ENCODE measurements at places on chromosomes 7 and 10.
A peak's percentile ranks its signal among the peaks of the same experiment; 100 is the strongest.

- no peak for DNase-seq
These were observed 43.6 kb downstream of the TET1 start for GRCh38 chr10:68603766-68604165.

DNA sequence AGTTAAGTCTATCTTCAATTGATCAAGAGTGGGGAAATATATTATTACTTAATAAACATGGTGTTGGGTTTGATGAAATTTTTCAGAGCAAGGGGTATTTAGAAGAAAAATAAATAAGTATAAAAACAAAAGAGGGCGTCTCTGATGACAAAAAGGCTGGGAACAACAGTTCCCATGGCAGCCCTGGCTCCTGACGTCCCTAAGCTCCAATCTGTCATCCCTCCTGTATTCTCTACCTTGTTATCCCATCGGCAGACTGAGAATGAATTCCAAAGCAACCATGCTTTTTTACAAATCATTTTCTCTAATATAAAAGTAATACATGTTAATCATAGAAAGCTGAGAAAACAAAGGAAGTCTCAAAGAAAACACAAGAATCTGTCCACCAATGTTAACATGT is 55.5 kb downstream of the SORBS1 start:
- peak; percentile 78 for DNase-seq

DNA sequence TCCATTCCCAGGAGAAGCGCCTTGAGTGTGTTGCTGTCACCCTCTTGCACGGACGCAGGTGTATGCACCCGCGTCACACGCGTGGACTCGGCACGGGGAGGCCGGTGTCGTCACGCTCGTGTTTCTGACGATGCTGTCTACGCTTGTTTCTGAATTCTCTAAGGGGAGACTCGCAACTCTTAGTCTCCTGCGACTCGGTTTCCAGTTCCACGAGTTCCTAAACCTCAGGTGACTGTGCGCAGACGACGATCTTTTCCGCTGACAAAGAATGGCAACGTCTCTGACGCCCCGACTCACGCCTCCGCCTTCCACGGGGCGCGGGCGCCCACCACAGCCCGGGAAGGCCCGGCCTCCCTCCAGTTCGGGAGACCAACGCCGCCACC is 579 bp downstream of the IDI1 start:
- DNase-seq: peak; percentile 30

DNA sequence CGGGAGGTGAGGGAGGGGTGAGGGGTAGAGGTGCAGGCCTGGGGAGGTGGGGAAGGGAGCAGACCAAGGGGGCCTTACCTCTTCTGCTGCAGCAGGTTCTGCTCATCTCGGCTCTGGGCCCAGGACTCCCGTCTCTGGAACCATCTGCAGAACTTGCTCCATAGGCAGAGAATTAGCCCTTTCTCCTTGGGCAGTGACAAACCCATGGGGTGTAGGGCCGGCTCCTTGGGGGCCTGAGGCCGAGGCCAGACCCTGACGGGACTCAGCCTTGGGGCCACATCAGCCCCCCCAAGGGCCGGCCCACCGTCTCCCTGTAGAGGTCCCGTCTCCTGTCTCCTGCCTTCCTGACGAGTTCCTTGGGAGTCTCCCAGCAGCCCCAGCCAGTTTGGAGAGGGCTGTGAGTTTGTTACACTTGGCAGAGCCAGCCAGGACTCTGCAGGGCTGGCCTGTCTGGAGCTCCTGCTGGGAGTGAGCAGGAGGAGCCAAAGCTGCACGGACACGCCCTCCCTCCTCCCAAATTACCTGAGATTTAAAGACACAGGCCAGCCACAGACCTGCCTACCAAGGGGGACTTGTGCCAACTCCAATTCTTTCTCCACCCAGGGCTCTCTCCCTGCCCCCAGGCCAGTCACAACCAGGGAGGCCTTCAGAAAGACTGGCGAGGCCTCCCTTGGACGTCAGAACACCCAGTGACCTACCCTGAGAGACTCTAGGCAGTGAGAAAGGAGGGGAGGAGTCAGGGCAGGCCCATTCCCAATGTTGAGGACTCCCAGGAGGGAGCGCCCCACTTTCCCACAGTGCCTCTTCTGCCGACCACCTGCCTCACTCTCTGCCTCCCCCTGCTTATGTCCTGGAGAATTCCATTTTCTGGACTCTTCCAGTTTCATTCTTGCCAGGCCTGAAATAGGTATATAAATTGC is at the start of gene TRPV6:
Gene TRPV6 (minus strand): TSS at position 435 of the 920 bp plus-strand sequence.
- DNase-seq: peak; percentile 50

DNA sequence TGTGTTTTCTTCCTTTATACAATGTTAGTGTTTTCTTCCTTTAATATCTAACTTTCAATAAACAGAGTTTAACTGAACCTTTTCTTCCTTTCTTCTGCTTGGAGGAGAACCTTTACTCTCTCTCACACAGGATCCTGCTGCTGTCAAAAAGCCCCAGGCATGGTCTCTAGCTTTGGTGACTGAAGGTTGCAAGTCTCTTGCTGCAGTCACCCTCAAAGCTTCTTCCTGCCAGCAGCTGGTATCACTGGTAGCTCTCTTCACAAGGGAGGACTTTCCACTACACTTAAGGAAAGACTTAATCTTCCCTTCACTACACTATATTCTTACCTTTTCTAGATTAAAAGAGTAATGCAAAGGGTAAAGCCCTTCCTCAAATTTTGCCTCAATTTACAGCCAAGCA is 153.4 kb downstream of the SGMS1 start:
- no peak for DNase-seq

GRCh38 chr10:79353726-79354125 is 6.5 kb downstream of the PPIF start:
- no peak for DNase-seq

Measured in cerebellar cortex (tissue), 1 donor.